CD4-positive, alpha-beta T cell treated with Interleukin-12 subunit alpha and Interleukin-12 subunit beta, for 1 hour (primary cell): ENCODE measurements at places on chromosomes 7 and 10.
A peak's percentile ranks its signal among the peaks of the same experiment; 100 is the strongest.

GRCh38 chr7:65239707-65240352, 133.8 kb upstream of the ZNF92 start:
- DNase-seq = no peak

DNA sequence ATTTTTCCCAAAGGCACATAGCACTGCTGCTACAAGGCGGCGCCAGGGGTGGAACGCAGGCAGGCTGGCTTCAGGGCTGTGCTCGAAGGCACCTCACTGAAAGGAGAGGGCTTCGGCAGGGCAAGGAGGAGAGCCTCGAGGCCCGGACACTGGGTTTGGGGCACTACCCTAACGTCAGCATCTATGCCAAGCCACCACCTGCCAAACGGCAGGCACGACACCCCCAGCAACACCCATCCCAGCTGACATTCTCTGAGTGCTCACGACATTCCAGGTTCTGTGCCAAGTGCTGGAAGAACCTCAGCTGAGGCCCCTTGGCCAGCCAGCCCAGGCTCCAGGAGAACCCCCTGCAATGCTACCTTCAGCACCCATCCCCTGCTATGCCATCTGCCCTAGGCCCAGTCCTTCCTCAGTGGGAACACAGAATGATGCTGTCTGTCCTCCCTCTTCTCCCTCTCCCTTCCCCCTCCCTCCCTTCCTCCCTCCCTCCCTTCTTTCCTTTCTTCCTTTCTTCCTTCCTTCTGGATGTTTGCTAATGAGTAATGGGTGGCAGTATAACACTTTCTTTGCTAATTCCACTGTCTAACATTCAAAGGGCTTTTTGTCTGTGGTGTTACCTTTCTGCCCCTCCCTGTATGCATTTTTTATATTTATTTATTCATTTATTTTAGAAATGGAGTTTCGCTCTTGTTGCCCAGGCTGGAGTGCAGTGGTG, 24.3 kb downstream of the ZCCHC24 start:
- DNase-seq = no peak

DNA sequence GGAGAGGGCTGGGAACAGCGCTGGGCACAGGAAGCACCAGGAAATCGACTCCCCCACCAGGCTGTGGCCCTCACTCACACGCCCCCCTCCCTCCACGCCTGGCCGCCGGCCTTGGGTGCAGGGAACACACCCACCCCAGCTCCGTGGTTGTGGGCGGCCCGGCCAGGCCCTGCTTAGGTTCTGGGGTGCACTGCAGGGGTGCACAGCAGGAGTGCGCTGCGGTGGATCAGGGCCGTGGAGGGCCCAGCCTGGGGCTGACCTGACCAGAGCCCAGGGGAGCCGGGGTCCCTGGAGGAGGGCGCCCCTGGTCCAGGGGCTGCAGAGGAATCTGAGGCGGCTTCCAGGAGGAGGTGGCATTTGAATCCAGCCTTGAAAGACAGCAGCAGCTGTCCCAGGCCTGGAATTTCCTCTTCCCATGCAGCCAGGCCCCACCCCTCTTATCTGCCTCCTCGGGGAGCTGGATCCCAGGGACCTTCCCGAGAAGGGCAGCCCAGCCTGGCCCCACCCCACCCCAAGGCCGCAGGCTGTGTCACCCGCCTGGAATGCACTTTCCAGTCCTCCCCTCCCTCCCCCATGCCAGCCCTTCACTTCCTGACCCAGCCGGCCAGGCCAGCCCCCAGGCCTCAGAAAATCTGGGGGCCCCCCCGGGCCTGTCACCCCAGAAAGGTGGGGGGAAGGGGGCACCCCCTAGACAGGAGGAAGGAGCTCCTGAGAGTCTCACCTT, 18.4 kb upstream of the PDGFA start:
- DNase-seq = no peak

GRCh38 chr10:75223507-75223906, 12.2 kb downstream of the COMTD1 start:
- DNase-seq = no peak

- no peak for DNase-seq
These were observed 22.4 kb downstream of the GBF1 start for GRCh38 chr10:102267748-102268147.

GRCh38 chr10:120575411-120575810, 118.4 kb downstream of the PLPP4 start:
- no peak for DNase-seq

DNA sequence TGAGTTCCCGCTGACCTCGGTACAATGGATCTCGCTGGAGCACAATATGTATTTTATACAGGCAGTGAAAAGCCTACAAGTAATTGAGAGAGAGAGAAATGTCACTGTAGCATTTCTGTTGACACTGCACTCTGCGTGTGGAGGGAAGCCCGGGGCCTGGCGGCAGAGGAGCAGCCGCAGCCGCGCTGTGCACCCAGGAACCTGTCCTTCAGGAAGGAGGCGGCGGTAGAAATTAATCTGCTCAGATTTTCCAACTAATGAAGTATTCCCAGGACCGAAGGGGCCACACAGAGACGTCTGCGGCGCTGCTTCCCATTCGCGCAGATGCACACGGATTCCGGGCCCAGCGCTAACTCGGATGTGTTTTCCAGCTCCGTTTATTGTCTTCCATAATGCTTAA, 170.1 kb downstream of the EBF3 start:
- no peak for DNase-seq

GRCh38 chr10:47058032-47058702, 146.9 kb downstream of the PTPN20 start:
- DNase-seq = no peak

- DNase-seq = no peak
These were observed 77.5 kb upstream of the YAE1 start for GRCh38 chr7:39488467-39489393.

- DNase-seq = no peak
These were observed 138.1 kb downstream of the NOC3L start for GRCh38 chr10:94224656-94225055.

DNA sequence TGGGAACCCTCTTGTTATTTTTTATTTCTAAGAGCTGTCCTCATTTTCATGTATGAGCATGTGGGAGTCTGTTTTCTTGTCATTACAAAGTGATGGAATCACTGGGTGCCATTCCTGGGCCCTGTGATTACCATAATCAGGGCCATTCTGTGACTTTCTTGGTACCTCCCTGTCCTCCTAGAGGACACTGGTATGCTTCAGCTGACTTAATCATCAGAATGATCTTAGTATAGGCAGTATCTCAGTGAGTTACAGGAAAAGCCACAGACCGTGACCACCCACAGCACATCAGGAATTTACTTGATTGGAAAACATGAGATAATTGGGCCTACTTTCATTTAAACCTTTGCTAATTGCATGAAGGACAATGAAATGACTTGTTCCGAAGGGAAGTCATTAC, 7.2 kb downstream of the NOM1 start:
- no peak for DNase-seq

GRCh38 chr7:9264395-9264794, 831.0 kb downstream of the NXPH1 start:
- DNase-seq = no peak

- no peak for DNase-seq
These were observed 274.8 kb downstream of the SEMA3D start for GRCh38 chr7:84912018-84912417.

DNA sequence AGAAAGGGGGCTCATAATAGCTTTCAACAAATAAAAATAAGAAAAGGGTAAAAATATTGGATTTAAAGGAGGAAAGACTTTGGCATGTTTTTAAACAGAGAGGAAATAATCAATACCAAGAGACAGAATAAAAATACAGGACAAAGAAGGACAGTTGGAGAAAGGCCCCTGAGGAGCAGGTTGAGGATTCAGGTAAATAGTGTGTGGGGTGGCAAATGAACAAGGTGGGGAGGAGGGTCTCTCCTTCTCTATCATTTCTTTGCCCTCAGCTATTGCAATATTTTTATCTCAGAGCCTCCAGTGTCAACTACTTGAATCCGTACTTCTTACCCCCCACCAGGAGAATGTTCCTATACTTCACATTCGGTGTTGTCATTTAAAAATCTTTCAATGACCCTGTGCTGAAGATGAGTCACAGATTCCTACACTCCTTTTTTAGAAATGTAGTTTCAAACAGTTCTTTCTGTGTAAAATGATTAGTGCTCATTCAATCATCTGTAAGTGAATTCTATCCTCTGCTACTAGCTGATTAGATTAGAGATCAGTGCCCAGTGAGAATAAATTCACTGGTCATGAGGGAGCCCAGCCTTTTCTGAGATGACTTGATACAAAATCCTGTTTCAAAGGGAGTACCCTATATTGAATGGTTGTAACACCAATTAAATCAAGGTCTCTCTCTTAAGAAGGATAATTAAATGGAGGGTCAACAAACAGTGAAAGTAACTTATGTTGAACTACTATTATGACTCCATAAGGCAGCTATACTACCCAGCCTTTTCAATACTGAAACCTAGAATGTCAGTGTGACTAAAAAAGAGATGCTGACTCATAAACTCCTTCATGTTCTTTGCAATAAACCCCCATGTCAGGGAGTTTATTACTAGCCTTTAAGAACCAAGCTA, 50.4 kb upstream of the WNT16 start:
- DNase-seq = no peak

- no peak for DNase-seq
These were observed 8.6 kb downstream of the WNT16 start for GRCh38 chr7:121337398-121337797.

DNA sequence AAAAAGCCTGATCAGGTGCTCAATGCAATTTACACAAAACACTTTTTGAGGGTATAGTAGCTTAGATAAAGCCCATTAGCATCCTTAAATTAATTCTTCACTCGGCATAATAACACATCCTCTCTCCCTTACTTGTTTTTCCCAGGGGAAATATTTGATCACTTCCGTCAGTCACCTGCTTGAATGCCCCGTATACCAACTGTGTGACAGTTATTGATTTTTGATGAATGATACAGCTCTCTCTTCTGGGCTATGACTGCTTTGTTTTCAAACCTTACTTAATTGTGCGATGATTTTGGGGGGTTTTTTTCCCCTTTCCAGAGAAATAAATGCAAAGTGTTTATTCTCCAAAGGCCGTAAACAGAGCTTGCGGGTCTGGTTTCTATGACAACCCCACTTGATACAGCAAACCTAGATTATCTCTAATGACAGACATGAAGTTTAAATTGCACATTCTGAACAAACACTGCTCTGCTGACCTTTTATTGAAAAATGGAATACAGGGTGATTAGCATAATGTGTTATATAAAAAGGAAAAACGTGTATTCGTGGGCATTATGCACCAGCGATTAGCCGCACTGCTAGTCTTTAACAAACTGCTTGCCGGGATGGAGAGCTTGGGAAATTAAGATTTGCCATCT, 78.4 kb upstream of the NANOS1 start:
- DNase-seq = no peak

DNA sequence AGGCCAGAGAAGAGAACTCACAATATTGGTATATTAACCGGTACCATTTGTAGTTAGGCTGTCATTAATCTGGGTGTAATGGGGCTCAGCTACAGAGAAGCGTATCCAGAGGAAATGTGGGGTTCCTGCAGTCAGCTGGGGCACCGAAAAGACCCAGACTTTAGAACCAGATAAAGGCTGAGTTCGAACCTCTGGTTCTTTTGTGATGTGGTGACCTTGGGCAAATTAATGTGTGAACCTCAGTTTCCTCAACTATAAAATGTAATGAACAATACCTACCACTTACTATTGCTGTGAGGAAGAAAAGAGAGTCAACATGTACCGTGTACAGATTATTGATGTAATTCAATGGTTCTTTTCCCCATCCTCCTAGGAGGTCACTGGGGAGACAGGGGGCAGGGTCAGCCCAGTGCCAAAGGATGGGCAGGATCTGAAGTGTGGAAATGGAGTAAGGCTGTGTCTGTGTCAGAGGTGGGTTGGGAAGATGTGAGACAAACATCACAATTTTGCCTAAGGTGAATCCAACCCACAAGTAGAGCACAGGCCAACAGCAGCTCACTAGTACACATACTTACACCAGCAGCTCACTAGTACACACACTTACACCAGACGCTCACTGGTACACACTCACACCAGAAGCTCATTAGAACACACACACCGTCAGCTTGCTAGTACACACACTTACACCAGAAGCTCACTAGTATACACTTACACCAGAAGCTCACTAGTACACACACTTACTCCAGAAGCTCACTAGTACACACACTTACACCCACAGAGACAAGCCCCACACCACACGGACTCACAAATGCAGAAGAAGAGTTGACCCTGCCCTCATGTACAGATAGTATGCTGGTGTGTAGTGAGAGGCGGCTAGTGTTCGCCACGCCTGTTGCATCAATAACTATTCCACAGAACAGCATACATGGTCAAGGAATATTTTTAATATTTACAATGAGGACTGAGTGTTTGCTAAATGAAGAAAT, 28.0 kb downstream of the PRSS2 start:
- DNase-seq = peak; percentile 74

GRCh38 chr10:14276210-14276609, 54.5 kb downstream of the FRMD4A start:
- no peak for DNase-seq

GRCh38 chr10:58335306-58336005, 650 bp downstream of the UBE2D1 start:
- peak; percentile 3 for DNase-seq

DNA sequence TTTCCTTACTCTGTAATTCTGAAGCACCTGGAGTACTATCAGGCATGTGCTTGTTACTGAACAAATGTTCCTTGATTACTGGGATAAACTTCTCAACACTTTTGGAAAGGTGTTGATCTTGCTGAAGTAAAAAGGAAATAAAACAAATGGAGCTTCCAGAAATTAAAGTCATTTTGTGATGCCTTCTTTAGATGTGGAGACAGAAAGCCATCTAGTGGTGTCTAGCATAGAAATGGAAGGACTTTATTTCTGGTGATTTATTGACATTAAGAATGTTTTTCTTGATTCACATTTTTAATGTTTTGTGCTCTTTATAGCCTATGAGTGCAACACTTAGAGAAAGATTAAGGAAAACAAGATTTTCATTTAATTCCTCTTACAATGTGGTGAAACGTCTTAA, 1.4 kb downstream of the SFR1 start:
- DNase-seq = peak; percentile 28

GRCh38 chr10:124164264-124164663, 70.9 kb upstream of the CHST15 start:
- DNase-seq = no peak

DNA sequence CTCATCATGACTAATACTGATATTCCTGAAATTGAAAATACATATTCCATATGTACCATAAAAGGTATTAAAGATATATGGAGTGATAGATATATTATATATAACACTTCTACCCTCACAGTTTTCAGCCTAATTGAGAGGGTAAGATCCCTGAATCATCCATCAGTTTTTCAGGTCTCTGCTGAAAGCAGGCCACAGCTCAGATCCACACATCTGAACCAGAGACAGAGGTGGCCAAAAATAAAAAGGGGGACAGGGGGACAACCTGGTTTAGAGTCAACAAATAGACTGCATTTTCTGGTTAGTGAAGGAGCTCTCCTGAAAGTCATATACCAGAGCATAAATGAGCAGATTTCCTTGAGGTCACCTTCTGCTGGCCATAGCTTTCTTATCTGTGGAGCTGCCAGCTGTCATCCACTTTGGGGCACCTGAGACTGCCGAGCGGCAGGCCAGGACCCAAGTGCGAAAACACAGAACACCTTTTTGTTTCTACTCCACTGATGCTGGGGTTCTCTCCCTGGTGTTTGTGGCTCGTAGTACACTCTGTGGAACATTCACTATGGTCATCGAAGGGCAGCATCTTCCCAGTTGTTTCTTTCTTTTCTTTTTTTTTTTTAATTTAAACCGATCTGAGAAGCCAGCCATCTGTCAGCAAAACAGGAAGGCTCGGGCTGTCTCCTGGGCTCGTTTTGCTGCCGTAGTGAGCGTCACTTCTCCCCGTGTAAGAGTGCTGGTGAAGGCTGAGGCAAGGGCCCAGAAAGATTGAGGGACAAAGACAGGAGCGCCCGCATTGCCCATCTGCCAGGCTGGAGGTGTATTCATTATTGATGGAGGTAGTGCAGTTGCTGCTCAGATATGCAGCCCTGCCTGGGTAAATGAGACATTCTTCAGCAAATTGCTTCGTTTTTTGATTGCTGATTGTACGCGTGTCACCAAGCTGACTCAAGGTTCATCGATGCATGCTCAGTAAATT, 13.5 kb downstream of the IKZF1 start:
- DNase-seq = peak; percentile 55
